ENCODE measurements at places on chromosomes 6 and 20. TPM values are rescaled to one million over a fixed set of nuclear protein-coding genes. Genes with fewer than 3 reads are reported as not detected.

DNA sequence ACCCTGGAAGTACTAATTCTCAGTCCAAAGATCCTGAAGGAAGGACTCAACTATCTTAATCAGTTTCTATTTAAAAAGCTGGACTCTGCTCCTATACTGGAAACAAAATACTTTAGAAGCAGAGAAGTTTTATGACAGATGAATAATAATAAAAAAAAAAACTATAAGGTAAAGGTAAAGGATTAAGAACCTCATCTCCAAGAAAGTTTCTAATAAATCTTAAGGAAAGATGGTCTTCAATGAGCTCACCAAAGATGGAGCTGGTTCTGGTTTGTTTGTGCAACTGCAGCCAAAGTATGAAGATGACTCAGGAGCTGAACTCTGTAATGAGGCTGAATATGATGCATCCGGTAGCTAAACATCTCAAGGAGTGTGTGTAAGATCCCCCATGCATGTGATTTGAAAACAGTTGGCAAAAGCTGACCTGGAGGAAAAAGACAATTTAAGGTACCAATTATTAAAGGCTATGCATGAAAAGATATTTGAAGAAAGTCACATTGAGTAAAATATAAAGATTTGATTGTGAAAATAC lies 25.2 kb downstream of the MED23 start:
- H3K36me3 ChIP-seq: peaks cover 14% of the 10 kb centered on the region
- H3K27ac ChIP-seq: no peak overlapping the region
- H3K27me3 ChIP-seq: no peaks in the 10 kb centered on the region

- H3K4me1 ChIP-seq: peaks cover 21% of the 10 kb centered on the region
- DNase-seq: no peak
- H3K27me3 ChIP-seq: no peaks in the 10 kb centered on the region
- no peak overlapping the region for H3K27ac ChIP-seq
- H3K36me3 ChIP-seq: no peaks in the 10 kb centered on the region
Observed at GRCh38 chr6:122733259-122733658, 46.3 kb upstream of the FABP7 start.

Gene ELMO2
- total RNA-seq: 44.1 TPM

- H3K36me3 ChIP-seq: no peaks in the 10 kb centered on the region
- H3K27ac ChIP-seq: no peak overlapping the region
- H3K4me1 ChIP-seq: no peaks in the 10 kb centered on the region
- H3K27me3 ChIP-seq: no peaks in the 10 kb centered on the region
- no peak for DNase-seq
Observed at GRCh38 chr6:81145506-81145905, 607.0 kb downstream of the TENT5A start.

- peaks cover 43% of the 10 kb centered on the region for H3K27me3 ChIP-seq
- no peaks in the 10 kb centered on the region for H3K36me3 ChIP-seq
- peak overlapping the region; percentile 58 for H3K4me3 ChIP-seq
Observed at GRCh38 chr6:48069280-48069679, 41.7 kb downstream of the PTCHD4 start.

- peaks cover 4% of the 10 kb centered on the region for H3K4me1 ChIP-seq
- H3K36me3 ChIP-seq: no peaks in the 10 kb centered on the region
- DNase-seq: peak; percentile 61
- H3K27me3 ChIP-seq: no peaks in the 10 kb centered on the region
Observed at GRCh38 chr20:63751471-63752271, 12.1 kb downstream of the SLC2A4RG start.

Gene TFAP2D
- total RNA-seq: not detected

Gene PLEKHG1
- total RNA-seq: 1.0 TPM

DNA sequence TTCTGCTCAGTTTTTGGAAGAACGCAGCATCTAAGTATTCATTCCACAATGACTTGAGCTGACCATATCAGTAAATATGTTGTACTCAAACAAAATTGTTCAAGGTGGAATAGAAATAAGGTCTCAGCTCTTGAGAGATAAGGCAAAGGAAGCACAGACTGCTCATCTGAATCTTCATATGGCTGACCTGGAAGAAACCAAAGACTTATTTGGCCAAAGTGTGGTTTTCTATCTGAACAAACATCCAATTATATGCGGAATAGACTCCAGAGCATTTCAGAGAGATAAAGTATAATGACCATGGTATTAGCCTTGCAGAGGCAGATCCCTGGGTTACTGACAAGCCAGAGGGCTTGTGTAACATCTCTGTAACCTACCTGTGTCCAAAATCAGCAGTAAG lies 308.7 kb downstream of the CD83 start:
- no peak overlapping the region for H3K27ac ChIP-seq
- no peaks in the 10 kb centered on the region for H3K36me3 ChIP-seq
- peaks cover 19% of the 10 kb centered on the region for H3K4me1 ChIP-seq
- DNase-seq: no peak

DNA sequence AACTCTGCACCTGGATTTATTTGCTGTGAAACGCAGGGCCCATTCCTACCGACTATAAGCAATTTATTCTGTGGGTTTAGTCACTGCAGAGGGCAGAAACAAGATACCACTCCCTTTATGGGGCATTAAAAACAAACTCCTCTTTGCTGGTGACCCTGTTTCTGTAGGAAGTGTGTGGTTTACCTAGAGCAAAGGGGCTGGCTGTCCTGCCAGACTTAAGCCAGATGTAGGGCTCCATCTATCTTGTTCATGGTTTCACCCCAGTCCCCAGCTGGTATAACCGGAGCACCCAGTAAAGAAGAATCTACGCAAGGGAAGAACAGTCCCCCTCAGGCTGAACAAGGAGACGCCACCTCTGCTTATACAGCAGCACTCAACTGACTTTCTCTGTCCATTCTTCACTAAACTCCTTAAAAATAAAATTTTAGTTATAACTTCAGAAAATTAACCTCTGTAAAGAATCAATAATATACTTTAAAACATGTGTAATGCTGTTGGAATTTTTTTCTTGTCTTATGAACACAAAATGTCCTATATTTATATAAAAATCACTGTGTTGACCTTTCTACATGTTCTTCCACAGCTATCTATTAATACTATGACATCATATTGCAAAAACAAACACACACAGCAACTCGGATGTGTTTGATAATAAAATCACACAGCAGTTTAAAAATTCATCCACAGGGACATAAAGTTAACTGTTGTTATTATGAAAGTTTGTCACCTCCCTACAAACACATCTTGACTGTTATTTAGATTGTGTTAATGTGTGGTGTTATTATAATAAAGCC lies 126.1 kb upstream of the RPS6KA2 start:
- no peak for DNase-seq
- H3K27me3 ChIP-seq: no peaks in the 10 kb centered on the region

GRCh38 chr6:41155132-41155805 lies 1.1 kb upstream of the TREML1 start:
- no peak overlapping the region for H3K4me3 ChIP-seq
- H3K27me3 ChIP-seq: no peaks in the 10 kb centered on the region
- no peaks in the 10 kb centered on the region for H3K36me3 ChIP-seq
- H3K27ac ChIP-seq: no peak overlapping the region
- peaks cover 9% of the 10 kb centered on the region for H3K4me1 ChIP-seq

DNA sequence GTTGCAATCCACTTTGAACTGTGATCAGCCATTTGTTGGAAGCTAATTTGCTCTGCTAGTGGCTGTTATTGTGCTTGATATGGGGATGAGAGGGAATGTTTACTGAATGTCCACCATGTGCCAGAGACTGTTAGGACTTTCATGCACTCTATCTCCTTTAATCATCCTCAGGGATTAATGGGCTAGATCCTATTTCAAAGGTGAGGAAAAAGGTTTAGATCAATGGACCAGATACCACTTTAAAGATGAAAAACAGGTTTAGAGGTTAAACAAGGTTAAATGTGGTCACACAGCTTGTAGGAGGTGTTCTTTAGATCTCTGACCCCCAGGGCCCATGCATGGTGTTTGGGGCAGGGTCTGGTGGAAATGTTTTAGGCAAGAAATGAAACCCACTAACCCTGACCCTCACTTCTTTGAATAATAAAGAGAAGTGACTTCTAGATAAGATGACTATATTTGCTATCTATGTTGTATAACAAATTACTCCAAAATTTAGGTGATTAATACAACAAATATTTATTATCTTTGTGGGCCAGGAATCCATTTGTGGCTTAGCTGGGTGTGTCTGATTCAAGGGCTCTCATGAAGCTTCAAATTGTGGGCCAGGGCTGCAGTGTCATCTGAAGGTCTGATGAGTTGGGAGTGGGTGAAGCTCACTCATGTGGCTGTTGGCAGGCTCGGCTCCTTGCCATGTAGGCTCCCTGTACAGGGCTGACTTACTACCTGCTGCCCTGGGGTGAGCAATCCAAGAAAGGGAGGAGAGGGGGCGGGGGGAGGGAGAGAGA lies 127.8 kb upstream of the FOXA2 start:
- no peaks in the 10 kb centered on the region for H3K36me3 ChIP-seq
- no peak for DNase-seq
- no peak overlapping the region for H3K4me3 ChIP-seq
- H3K4me1 ChIP-seq: no peaks in the 10 kb centered on the region
- no peak overlapping the region for H3K27ac ChIP-seq

GRCh38 chr6:137853569-137854213 lies 13.4 kb upstream of the TNFAIP3 start:
- no peaks in the 10 kb centered on the region for H3K27me3 ChIP-seq
- H3K4me1 ChIP-seq: no peaks in the 10 kb centered on the region
- no peak overlapping the region for H3K27ac ChIP-seq
- H3K4me3 ChIP-seq: no peak overlapping the region

Gene GRIK2
- 3.0 TPM for total RNA-seq

GRCh38 chr6:14897831-14898230 lies 348.0 kb upstream of the JARID2 start:
- H3K36me3 ChIP-seq: no peaks in the 10 kb centered on the region
- no peaks in the 10 kb centered on the region for H3K4me1 ChIP-seq
- H3K4me3 ChIP-seq: no peak overlapping the region
- H3K27ac ChIP-seq: no peak overlapping the region
- H3K27me3 ChIP-seq: no peaks in the 10 kb centered on the region
- DNase-seq: no peak

- no peaks in the 10 kb centered on the region for H3K27me3 ChIP-seq
- H3K4me1 ChIP-seq: no peaks in the 10 kb centered on the region
- no peak for DNase-seq
- H3K27ac ChIP-seq: no peak overlapping the region
- H3K36me3 ChIP-seq: no peaks in the 10 kb centered on the region
Observed at GRCh38 chr6:153537422-153537821, 406.3 kb upstream of the RGS17 start.

- no peaks in the 10 kb centered on the region for H3K4me1 ChIP-seq
- H3K4me3 ChIP-seq: no peak overlapping the region
- no peaks in the 10 kb centered on the region for H3K27me3 ChIP-seq
- no peak overlapping the region for H3K27ac ChIP-seq
- H3K36me3 ChIP-seq: no peaks in the 10 kb centered on the region
Observed at GRCh38 chr6:67687396-67687795, 947.7 kb upstream of the ADGRB3 start.

GRCh38 chr6:87830907-87831306 lies 128.9 kb upstream of the AKIRIN2 start:
- H3K36me3 ChIP-seq: no peaks in the 10 kb centered on the region
- no peak overlapping the region for H3K4me3 ChIP-seq
- no peak overlapping the region for H3K27ac ChIP-seq
- H3K4me1 ChIP-seq: no peaks in the 10 kb centered on the region

DNA sequence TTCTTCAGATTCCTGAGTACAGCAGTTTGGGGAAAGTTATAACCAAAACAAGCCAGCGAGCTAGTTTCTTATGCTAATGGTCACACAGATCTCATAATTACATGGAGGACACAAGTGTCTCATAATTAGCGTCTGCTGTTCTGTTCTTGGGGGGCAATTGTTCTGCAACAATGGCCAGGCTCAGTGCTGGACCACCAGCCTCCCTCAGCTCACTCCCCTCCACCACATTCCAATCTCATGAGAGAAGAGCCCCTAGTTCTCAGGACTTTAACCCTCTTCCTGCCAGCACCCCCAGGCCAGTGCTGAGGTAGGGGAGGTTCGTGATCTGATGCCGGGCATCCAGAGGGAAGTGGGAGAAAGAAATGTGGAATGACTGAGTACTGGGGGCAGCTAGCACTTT lies 20.2 kb upstream of the TOX2 start:
- DNase-seq: peak; percentile 64
- H3K27me3 ChIP-seq: no peaks in the 10 kb centered on the region
- H3K27ac ChIP-seq: no peak overlapping the region
- peaks cover 33% of the 10 kb centered on the region for H3K4me1 ChIP-seq
- H3K4me3 ChIP-seq: no peak overlapping the region

DNA sequence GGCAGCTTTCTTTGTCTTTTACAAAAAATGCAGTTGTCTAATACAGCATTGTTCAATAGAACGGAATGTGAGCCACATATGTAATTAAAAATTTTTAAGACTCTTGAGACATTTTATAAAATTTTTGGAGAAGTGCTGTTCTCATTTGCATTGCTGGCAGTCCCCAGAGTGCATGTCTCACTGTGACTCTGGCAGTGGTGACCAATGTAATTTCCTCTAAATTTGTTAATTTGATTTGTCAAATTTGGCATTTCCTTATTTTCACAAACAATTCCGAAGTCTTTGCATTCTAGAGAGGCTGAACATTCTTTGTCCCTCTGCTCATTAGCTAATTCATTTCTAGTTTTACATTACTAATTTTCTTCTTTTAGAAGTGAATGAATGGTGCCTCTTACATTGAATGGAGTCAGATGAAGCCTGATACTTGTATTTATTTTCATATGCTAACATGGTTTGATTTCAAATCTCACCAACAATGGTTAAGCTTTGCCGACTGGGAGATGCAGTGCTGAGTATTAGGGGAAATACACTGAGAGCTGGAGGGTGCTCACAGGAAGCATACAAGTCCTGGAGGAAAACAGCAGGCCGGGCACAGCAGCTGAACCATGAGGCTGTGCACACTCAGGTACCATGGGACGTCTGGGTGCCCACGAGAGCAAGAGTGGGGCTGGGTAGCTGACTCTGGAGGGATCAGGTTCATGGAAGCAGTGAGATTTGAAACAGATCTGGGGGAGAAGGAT lies 68.5 kb upstream of the ARMC2 start:
- H3K27me3 ChIP-seq: no peaks in the 10 kb centered on the region
- H3K36me3 ChIP-seq: no peaks in the 10 kb centered on the region
- DNase-seq: no peak
- no peak overlapping the region for H3K4me3 ChIP-seq

DNA sequence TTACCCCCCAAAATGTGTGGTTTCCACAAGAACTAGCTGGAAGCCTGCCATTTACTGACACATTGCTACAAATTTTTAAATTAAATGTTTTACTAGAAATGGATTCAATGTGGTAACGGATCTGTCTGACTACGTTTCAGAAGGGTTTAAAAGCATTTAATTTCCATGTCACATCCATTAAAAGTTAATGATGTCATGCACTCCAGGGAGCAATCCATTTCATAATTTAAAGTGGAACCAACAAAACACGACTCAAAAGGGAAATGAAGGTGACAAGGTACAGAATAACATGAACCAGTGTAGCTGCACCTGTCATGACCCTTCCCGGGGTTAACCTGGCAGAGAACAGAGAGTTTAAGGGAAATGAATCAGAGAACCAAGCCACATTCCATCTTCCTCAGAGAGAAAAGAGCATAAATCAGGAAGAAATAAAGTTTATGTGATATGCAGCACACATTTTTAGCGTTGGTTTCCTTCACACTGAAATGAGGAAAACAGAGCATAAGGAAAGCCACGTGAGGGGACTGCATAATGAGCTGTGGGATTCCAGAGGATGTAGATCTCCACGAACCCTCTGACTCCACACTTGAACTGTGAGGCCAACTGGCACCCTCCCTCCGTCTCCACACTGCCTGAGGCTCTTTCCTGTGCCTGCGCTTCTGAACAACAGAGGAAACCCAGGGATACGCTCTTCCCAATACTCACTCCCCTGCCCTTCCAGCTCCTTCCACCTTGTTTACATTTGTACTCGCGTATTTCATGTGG lies 170.3 kb upstream of the AHI1 start:
- H3K4me3 ChIP-seq: peak overlapping the region; percentile 33
- peak; percentile 54 for DNase-seq
- no peaks in the 10 kb centered on the region for H3K36me3 ChIP-seq
- no peaks in the 10 kb centered on the region for H3K27me3 ChIP-seq

Measured in GM23338 (cell line).